ENCODE measurements at places on chromosomes 11 and 22.

- peak; percentile 82 for DNase-seq
Observed at GRCh38 chr22:39343259-39344045, 6.3 kb upstream of the SYNGR1 start.

GRCh38 chr22:27348634-27349033 lies 452.9 kb downstream of the MN1 start:
- DNase-seq = no peak

DNA sequence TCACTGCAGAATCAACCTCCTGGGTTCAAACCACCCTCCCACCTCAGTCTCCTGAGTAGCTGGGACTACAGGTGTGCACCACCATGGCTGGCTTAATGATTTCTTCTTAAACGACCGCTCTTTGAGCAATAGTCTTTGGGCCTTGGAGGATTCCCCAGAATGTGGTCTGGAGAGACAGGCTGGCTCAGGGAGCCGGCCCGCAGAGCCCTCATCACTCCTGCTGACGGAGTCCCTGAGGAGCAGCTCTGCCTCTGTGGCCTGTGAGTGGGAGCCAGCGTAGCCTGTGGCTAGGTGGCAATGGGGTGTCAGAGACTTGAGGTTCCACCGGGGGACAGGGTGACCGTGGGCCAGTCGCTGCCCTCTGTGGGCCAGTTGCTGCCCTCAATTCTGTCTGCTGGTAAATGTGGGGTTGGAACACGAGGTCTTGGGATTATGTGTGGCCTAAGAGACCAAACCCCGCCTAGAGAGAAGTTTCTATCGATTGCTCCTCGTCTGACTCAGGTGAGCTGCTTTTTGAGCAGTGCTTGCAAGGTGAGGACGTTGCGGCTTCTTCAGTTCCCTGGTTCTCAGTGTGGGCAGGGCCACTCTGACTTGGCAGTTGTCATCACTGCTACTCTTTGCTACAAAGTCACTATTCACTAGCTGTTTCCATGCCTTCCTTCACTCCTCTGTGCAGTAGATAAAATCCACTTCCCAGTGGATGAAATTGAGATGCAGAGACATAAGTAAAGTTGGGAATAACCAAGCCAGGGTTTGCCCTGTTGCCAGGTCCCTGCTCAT lies 124.8 kb upstream of the NECTIN1 start:
- no peak for DNase-seq

DNA sequence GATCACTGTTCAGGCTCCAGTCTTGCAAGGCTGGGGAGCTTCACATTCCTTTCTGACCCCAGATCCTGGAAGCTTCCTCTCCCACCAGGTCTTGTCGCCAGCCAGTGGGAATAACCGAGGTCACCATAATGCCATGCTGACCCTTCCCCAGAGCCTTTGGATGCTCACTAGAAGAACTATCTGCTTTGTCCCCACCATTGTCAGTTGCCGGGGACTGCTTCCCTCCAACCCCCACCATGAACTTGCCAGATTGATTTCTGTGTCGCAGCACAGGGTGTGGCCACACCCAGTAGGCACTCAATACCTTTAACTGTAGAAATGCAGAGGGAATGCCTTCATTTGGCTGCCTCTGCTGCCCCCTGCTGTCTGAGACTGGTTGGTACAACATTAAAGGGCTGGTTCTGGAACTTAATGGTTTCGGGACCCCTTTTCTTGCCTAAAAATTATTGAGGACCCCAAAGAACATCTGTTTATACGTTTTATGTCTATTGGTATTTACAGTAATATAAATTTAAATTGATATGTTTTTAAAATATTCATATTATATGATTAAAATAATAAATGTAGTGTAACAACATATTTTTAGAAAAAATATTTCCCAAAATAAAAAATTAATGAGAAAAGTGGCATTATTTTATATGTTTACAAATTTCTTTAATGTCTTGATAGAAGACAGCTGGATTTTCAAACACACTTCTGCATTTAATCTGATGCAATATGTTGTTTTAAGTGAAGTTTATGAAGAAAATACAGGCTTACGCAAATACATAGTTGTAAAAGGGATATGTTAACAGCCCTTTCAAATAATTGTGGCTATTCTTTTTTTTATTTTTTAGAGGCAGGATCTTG lies 6.7 kb upstream of the GDPD5 start:
- DNase-seq = peak; percentile 99

GRCh38 chr11:59175091-59175501 lies 3.2 kb downstream of the DTX4 start:
- DNase-seq = no peak

DNA sequence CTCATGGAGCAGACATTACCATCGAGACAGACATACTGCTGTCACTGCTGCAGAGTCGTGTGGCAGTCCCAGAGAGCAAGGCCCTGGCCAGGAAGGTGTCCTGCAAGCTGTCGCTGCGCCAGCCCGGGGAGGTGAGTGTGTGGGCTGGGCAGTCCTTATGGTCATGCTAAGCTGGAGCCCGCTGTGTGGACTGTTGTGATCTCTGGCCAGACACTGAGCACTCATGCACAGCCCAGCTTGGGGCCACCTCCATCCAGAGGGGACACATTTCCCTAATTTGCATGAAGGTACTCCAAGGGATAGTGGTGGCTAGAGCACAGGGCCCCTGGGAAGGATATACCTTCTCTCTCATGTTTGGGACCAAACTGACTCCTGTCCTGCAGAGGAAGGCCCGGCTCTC lies 9.6 kb downstream of the ANKK1 start:
- DNase-seq = no peak

DNA sequence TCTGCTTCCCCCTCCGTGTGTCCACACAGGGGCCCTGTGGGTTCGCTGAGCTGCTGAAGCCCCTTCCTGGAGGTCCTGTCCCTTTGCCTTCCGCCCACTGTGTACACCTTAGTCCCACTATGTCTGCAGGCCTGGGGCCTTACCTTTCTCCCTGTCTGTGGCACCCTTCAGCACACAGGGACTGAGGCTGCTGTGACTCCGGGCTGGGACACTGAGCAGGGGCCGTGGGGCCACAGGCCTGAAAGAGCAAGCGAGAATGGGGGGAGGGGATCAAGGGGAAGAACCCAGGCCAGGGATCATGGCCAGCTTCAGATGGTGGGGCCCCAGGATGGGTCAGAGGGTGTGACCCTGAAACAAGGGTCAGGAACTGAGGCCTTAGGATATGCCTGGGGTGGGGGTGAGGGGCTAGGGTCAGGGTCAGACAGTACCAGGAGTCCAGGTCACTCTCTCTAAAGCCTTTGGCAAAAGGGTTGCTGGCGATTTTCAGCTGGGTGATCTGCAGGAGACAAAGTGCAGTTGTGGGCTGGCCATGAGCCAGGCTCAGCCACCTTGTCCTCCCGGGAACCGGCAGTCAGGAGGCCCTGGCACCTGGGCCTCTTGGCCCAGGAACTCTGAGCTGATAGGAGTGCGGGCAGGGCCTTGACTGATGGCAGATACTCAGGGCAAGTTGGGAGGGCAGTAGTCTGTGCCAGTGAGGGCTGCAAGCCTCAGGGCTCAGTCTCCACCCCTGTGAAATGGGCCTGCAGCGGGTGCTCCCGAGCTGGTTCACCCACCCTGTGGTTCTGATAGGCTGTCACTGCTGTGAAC lies 2.6 kb upstream of the NUDT8 start:
- DNase-seq = no peak
